ENCODE measurements at places on chromosomes 13 and 19.

- no peaks in the 10 kb centered on the region for H3K27me3 ChIP-seq
- H3K4me3 ChIP-seq, result no peak overlapping the region
- peaks cover under 1% of the 10 kb centered on the region for H3K4me1 ChIP-seq
- H3K27ac ChIP-seq, result no peak overlapping the region
- peaks cover 12% of the 10 kb centered on the region for H3K36me3 ChIP-seq
These were observed 6.4 kb downstream of the NUDT15 start for GRCh38 chr13:48043789-48044503.

DNA sequence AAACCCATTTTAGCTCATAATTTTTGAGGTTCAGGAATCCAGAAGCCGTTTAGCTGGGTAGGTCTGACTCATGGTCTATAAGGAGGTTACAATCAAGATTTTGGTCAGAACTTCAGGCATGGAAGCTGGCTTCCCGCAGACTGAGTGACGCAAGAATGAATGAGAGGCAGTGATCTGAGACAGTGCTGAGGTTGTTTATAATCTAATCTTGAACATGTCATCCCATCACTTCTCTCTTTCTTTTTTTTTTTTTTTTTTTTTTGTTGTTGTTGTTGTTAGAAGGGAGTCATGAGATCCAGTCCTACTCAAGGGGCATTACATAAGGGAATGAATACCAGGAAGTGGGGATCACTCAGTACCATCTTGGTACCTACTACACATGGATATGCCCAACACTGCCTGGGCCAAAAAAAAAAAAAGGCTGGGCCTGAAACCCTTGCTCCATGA lies 217.4 kb downstream of the DLEU7 start:
- H3K36me3 ChIP-seq, result no peaks in the 10 kb centered on the region

DNA sequence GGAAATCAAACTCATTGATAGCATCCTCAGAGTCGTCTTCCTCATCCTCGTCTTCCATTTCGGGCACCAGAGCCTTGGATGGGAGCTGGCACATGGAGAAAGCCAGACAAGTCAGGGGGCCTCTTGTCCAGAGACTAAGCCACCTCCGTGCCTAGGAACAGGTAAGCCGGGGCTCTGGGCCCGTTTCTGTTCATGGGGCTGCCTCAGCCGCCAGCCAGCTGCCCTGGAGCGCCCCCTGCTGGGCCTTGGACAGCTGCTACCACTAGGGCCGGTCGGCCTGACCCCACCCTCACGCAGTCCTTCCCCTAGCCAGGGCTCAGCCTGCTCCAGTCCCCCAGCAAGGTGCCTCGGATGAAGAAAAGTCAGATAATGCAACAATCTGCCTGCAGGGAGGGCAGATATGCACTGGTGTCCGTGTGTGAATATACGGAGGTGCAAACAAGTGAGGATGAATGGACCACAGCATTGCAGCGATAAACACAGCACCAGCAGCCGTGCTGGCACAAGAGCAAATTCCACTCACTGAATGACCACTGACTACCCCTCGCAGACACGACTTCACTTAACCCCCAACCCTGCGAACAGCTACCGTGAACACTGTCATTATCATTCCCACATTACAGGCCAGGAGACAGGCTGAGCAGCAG lies 11.9 kb upstream of the PRKD2 start:
- peak; percentile 60 for DNase-seq
- H3K36me3 ChIP-seq, result peaks cover 18% of the 10 kb centered on the region
- peak overlapping the region; percentile 71 for H3K27ac ChIP-seq
- no peaks in the 10 kb centered on the region for H3K4me1 ChIP-seq

DNA sequence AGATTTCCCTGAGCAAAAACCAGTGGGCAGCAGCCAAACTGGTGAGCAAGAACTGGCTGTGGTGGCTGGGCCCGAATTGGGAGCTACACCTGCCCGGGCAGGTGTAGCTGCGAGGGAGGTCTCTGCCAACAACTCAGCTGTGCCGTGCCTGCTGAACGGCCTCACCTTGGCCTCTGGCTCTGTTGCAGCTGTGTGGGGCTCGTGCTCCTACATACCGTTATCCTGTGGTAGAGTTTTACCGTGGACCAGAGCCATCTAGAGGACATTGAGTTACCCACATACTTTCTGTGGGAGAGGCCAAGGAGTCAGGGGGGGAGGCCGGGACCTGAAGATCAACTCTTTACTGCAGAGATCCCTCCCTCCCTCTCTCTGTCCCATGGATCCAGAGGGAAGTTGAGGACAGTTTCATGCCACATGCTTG lies 113.2 kb downstream of the TM9SF2 start:
- H3K4me1 ChIP-seq, result peaks cover 3% of the 10 kb centered on the region
- DNase-seq, result no peak
- H3K27me3 ChIP-seq, result peaks cover 6% of the 10 kb centered on the region
- no peak overlapping the region for H3K4me3 ChIP-seq
- H3K36me3 ChIP-seq, result no peaks in the 10 kb centered on the region

GRCh38 chr13:109401891-109402290 lies 384.5 kb downstream of the IRS2 start:
- H3K27ac ChIP-seq, result no peak overlapping the region
- no peaks in the 10 kb centered on the region for H3K27me3 ChIP-seq
- no peaks in the 10 kb centered on the region for H3K4me1 ChIP-seq
- H3K36me3 ChIP-seq, result no peaks in the 10 kb centered on the region

DNA sequence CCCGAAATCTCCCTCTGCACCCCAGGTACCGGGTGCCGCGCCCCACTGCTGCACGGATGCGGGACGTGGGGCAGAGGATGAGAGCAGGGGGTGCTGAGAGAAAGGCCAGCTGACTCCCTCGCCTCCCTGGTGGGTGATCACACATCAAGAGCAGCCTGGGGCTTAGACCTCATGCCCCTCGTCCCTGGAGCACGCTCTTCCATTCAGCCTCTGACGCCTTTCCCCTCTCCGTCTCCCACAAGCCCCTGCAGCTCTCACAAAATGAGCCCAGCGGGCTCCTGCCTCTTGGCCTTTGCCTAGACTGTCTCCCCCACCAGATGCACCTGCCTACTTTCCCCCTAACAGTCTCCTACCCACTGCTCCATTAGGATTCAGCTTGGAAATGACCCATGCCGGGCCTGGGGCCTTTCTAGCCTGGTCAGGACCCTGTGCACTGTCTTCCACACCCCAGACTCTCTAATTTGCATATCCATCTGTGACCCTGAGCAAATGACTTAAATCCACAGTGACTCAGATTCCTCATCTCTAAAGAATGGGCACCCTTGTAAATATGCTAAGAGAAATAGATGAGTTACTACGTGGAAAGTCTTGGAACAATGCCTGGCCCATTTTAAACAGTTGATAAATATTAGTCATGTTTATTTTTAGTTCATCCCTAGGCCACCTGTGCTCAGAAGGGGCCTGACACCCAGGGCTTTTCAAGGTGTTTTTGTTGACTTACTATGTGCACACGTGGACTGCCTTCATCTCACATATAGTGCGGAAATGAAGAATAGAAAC lies 582 bp upstream of the PTPRH start:
- peak overlapping the region; percentile 42 for H3K27ac ChIP-seq
- H3K4me1 ChIP-seq, result peaks cover 7% of the 10 kb centered on the region
- no peak for DNase-seq
- no peak overlapping the region for H3K4me3 ChIP-seq
- no peaks in the 10 kb centered on the region for H3K36me3 ChIP-seq
- peaks cover 18% of the 10 kb centered on the region for H3K27me3 ChIP-seq

DNA sequence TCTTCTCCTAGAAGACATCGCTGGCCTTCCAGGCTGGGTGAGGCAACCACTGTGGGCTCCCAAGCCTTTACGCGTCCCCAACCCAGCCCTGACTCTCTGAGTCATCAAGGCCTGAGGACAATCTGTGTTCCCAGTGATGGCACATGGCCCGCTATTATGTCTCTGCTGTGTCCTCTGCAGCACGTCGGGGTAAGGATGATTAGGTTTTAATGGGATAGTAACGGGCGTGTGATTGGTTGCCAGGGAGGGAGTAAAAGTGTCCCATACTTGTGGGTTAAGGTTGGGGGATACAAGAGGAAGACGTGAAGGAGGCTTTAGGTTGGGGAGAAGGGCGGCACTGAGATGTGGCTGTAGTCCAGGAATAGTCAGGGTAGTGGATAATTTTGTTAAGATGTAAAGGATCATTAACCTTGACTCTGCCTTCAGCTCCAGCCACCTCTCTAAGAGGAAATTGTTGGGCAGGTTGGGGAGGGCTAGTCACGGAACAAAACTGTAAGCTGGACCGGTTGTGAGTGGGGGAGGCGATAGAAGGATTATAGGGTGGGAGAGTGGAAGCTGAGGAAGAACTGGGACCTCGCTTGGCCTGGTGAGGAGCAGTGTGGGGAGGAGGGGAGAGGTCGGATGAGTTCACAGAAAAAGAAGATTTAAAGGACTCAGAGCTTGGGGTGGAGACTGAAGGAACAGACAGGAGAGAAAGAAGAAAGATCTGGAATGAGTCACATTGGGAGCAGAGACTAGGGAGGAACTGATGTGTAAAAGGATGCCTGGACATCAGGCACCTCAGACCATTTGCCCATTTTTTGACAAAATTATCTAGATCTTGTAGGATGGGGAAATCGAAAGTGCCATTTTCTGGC lies 27.9 kb upstream of the IGFL1 start:
- H3K4me3 ChIP-seq, result no peak overlapping the region
- no peaks in the 10 kb centered on the region for H3K4me1 ChIP-seq
- DNase-seq, result no peak
- peaks cover 16% of the 10 kb centered on the region for H3K27me3 ChIP-seq
- no peaks in the 10 kb centered on the region for H3K36me3 ChIP-seq

DNA sequence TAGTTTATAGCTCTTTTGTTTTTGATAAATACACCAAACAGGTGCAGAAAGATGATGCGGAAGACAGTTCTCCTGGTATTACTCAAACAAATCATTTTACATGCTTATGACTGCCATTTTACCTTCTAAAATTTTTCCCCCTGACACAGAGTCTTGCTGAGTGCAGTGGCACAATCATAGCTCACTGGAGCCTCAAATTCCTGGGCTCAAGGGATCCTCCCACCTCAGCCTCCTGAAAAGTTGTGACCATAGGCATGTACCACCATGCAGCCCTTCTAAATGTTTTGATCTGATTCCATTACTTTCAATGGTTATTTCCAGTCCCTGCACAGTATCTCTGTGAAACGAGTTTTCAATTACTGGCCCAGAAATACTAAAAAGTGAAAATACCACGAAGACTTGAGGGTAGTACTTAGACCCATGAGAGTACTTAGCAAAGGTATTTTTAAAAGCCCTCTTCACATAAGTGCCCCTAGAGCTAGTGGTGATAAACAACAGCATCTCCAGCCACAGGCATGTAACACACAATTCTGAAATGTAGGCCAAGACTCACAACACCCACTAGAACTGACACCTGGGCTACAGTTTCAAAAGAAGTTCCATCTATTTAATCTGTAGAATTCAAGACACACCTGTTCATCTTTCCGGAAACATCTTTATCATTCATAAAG lies 11.3 kb downstream of the HSPH1 start:
- H3K4me3 ChIP-seq, result no peak overlapping the region
- no peaks in the 10 kb centered on the region for H3K27me3 ChIP-seq
- peaks cover 60% of the 10 kb centered on the region for H3K36me3 ChIP-seq
- peaks cover 16% of the 10 kb centered on the region for H3K4me1 ChIP-seq

GRCh38 chr19:48963371-48964204 lies 1.5 kb upstream of the FTL start:
- peaks cover 24% of the 10 kb centered on the region for H3K36me3 ChIP-seq
- peak; percentile 74 for DNase-seq
- H3K27ac ChIP-seq, result peak overlapping the region; percentile 98
- no peaks in the 10 kb centered on the region for H3K27me3 ChIP-seq

DNA sequence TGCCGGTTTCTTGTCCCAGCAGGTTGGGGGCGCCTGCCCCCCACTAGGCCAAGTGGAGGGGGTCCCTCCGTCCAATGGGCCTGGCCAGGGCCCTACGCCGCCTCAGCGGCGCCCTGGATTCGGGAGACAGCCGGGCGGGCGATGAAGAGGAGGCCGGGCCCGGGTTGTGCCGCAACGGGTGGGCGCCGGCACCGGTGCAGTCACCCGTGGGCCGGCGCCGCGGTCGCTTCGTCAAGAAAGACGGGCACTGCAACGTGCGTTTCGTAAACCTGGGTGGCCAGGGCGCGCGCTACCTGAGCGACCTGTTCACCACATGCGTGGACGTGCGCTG lies 6.2 kb downstream of the KCNJ14 start:
- no peak for DNase-seq
- H3K36me3 ChIP-seq, result peaks cover 6% of the 10 kb centered on the region
- no peak overlapping the region for H3K27ac ChIP-seq
- no peaks in the 10 kb centered on the region for H3K27me3 ChIP-seq

- H3K4me3 ChIP-seq, result no peak overlapping the region
- peaks cover 13% of the 10 kb centered on the region for H3K27me3 ChIP-seq
- H3K36me3 ChIP-seq, result no peaks in the 10 kb centered on the region
- no peak overlapping the region for H3K27ac ChIP-seq
These were observed 319.7 kb upstream of the TSHZ3 start for GRCh38 chr19:31668921-31669320.

GRCh38 chr19:29942404-29943261 lies 594 bp downstream of the URI1 start:
- H3K36me3 ChIP-seq, result peaks cover 3% of the 10 kb centered on the region
- peak overlapping the region; percentile 95 for H3K4me3 ChIP-seq
- peak; percentile 37 for DNase-seq
- H3K27me3 ChIP-seq, result peaks cover 15% of the 10 kb centered on the region
- H3K4me1 ChIP-seq, result peaks cover 18% of the 10 kb centered on the region
- H3K27ac ChIP-seq, result peak overlapping the region; percentile 98

DNA sequence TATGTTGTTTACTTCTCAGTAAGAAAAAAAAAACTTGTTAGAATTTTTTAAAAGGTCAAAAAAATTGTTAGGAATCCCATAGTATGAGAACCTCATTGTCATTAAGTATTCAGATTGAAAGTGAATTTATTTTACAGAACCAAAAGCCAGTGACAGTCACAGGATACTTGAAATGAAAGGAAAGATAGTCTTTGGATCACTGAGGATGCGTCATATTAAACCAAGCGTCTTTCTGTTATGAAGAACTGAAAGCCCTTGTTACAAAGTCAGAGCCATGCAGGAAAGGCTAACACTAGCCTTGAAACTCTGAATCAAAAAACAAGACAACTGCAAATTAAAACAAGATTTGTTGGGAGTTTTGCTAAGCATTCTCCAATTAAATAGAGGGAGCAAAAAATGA lies 1348.0 kb upstream of the SLC10A2 start:
- H3K27me3 ChIP-seq, result no peaks in the 10 kb centered on the region
- no peaks in the 10 kb centered on the region for H3K36me3 ChIP-seq
- H3K4me1 ChIP-seq, result no peaks in the 10 kb centered on the region
- no peak overlapping the region for H3K4me3 ChIP-seq

DNA sequence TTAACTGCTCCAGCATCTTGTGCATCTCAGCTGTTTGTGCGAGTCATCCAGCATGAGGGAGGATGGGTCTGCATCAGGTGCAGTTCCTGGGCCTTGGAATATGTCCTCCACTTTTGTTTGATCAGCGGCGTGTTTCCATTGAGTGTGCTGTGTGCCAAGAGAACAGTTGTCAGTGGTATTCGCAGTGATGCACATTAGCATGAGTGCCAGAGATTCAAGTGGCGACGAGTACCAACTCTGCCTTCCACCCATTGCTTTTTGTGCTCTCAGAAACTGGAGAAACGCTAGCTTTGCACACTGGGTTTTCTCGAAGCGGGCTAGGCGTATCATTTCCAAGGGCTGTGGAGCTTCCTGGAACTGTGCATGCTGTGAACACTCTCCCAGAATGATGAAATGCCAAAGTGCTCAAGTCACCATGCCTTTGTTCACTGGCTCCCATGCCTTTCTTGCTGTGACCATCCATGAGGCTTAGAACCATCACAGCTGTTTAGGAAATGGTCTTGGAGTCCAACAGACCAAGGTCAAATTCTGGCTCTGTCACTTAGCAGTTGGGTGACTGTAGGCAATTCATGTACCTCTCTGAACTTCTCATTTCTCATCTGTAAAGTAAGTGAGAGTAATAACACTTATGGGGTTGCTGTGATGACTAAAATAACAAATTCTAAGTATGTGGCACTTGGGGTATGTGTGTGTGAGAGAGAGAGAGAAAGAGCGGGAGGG lies 18.4 kb downstream of the LRCH1 start:
- no peak overlapping the region for H3K27ac ChIP-seq
- no peak overlapping the region for H3K4me3 ChIP-seq
- H3K27me3 ChIP-seq, result no peaks in the 10 kb centered on the region
- H3K36me3 ChIP-seq, result no peaks in the 10 kb centered on the region
- peaks cover 8% of the 10 kb centered on the region for H3K4me1 ChIP-seq

Measured in progenitor cell of endocrine pancreas (in vitro differentiated cells).